HAP-1 (cell line): ENCODE measurements at places on chromosomes 3 and 15.

DNA sequence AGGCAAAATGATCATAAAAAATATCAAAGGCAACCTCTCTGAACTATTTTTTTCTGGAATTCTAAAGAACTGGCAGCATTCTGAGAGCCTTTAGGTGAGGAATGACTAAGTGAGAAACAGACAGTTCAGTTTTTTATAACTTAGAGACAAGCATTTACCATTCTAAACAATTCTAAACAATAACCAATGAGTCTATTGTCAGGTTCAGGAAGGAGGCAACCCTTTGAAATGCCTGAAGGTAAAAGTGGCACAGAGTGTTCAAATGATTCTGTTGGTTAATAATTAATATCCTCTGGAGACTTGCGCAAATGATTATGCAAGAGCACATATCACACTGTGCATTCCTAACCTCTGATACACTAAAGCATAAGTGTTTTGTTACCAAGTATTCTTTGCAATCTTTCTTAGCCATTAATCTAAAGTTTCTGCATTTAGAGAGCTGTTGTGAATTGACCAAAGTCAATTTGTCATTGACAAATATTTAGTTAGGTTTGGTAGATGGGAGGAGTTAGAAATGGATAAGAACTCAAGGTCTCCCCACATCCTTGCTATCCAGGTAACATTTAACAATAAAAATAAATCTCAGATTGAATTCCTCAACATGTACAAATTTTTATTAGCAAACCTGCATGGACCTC lies 9.2 kb upstream of the TGFBR2 start:
- no peak for DNase-seq

- DNase-seq = no peak
These were observed 28.1 kb downstream of the BCL2A1 start for GRCh38 chr15:79942741-79943481.

GRCh38 chr3:67819447-67819846 lies 165.0 kb upstream of the SUCLG2 start:
- no peak for DNase-seq

GRCh38 chr3:197302696-197303341 lies 4.4 kb upstream of the DLG1 start:
- DNase-seq = no peak

DNA sequence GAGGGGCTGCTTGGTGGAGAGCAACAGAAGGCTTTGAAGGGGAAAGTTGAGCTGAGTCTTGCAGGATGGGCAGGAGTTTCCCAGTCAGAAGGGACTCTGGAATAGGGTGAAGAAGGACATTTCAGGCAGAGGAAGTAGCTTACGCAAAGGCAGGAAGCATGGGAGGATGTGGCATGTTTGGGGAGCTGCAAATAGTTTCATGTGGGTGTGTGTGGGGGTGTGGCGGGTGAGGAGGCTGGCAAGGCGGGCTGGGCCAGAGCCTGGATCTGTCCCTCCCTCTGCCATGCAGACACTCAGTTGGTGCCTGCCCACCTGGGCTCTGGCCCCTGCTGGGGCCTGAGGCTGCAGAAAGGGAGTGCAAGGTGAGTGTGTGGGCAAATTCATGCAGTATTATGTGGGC lies 10.4 kb downstream of the TEX264 start:
- DNase-seq = no peak

DNA sequence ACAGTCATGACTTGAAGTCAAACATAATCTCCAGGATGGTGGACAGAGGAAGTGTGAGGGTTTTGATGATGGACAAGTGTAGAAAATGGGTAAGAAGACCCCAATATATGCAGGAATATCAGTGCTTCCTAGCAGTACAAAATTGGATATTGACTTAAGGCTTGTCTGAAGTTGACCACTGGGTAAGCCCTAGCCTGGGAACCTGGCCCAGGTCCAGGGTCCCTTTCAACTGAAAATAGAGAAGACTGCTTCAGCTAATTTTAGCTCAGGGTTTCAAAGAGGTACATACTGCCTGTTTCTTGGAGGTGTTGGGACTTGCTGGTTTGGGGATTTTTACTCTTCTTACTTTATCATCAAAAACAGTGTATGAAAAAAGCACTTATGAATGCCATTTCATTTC lies 4.7 kb downstream of the NR1D2 start:
- no peak for DNase-seq

GRCh38 chr3:187661267-187661666 lies 8.9 kb downstream of the SST start:
- no peak for DNase-seq
